Sigmoid colon (tissue), 7 donors: ENCODE measurements at places on chromosomes 6 and 20. TPM values are rescaled to one million over a fixed set of nuclear protein-coding genes. Genes with fewer than 3 reads are reported as not detected.

IER3 gene
- 20.1 TPM for total RNA-seq

GPLD1 gene
- 5.1 TPM for total RNA-seq

SOBP gene
- total RNA-seq = 16.8 TPM

SPATS1 gene
- total RNA-seq = not detected

MLN gene
- total RNA-seq = not detected

TRIM10 gene
- not detected for total RNA-seq

PRND gene
- 6.4 TPM for total RNA-seq

GSTA4 gene
- total RNA-seq = 37.0 TPM

GGTLC1 gene
- not detected for total RNA-seq

PMEPA1 gene
- total RNA-seq = 3.9 TPM
